NCI-H1436 (cell line): ENCODE measurements at places on chromosomes 5 and 9.

- DNase-seq: no peak
Observed at GRCh38 chr5:91929522-91929817, 546.4 kb upstream of the ARRDC3 start.

GRCh38 chr9:134134949-134135342 lies 936 bp upstream of the WDR5 start:
- peak; percentile 56 for DNase-seq

- DNase-seq: no peak
Observed at GRCh38 chr5:102911973-102912372, 156.9 kb downstream of the PAM start.

GRCh38 chr9:20463823-20464222 lies 158.5 kb downstream of the MLLT3 start:
- no peak for DNase-seq

DNA sequence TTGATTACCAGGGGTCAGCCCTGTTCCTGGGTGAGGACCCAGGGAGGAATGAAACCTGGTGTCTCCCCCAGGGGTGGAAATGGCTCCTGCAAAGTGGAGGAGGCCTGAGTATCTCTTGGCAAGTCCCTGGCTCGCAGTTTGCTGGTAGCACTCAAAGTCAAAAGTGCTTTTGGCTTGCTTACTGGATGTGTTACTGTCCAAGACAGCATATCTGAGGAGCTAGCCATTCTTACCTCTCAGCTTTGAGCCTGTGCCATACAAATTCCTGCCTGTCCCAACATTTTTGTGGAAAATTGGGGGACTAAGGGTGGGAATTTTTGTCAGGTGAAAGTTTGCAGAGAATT lies 9.9 kb downstream of the ZNF618 start:
- DNase-seq: no peak

GRCh38 chr9:114258218-114258617 lies 64.7 kb upstream of the ORM1 start:
- DNase-seq: no peak

DNA sequence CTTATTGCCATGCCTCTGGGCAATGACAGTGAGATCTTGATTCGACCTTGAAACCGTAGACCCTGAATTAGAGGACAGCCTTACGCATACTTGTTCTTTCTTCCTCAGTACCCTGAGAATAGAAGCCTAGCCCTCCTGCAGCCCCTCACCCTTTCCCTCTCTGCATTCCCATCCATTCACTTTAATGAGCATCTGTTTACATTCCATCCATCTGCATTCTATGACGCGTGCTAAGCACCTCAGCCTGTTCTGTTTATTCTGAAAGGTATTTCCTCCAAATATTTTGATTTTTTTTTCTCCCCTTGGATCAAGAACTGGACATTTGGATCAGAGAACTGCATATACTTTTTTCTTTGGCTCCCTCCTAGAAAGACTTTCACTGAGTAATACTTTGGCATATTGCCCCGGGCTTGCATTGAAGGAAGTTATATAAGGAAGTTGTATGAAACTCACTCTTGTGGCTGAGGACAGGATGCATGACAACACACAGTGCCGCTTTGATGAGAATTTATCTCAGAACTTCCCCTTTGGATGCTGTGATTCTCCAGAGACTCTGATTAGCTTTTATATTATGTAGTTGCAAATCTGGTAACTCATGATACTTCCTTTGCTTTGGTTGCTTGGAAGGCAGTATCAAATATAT lies 15.7 kb downstream of the TMEM8B start:
- DNase-seq: no peak

GRCh38 chr5:95256446-95256845 lies 28.4 kb downstream of the MCTP1 start:
- no peak for DNase-seq

- DNase-seq: no peak
Observed at GRCh38 chr5:79564798-79565279, 47.4 kb upstream of the TENT2 start.
